ENCODE measurements at places on chromosomes 12 and 14.

- no peak for DNase-seq
These were observed 423.3 kb upstream of the GARIN6 start for GRCh38 chr12:99224237-99224636.

DNA sequence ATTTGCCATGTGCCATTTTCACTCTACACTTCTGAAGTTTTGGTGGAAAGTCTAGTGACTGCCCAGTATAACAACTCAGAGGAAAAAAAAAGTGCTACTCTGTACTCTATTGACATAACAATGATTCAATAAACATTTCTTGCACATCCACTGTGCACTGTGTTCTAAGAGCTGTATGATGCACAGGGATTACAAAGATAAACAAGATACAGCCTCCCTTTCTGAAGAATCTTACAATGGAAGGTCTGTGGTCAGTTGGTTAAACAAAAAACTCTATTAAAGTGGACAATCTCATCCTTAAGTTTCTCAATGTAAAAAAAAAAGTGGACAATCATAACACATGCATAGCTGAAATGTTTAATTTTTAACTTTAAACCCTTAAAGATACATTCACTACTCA is 105.7 kb upstream of the RASSF8 start:
- no peak for DNase-seq

DNA sequence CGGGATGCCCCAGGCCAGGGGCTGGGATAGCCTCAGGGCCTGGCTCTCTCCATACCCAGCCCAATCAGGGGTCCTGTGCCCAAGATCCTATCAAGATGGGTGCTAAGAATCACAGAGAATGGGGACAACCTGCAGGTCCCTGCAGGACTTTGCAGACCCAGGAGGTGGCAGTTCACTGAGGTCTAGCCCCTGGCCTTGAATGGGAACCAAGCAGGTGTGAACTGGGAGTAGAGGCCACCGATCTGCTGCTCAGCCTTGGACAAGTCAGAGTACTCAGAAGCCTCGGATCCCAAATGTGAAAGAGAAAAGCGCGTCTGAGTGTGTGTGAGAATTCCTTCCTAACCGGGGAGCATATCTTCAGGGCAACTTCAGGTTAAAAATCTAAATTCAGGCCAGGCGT is 76.2 kb downstream of the ARL6IP4 start:
- no peak for DNase-seq

GRCh38 chr12:6097411-6097810 is 27.1 kb downstream of the VWF start:
- no peak for DNase-seq

GRCh38 chr12:131076296-131076695 is 122.6 kb downstream of the ADGRD1 start:
- DNase-seq, result no peak

- no peak for DNase-seq
These were observed 91.5 kb upstream of the ZFP36L1 start for GRCh38 chr14:68884031-68885030.

DNA sequence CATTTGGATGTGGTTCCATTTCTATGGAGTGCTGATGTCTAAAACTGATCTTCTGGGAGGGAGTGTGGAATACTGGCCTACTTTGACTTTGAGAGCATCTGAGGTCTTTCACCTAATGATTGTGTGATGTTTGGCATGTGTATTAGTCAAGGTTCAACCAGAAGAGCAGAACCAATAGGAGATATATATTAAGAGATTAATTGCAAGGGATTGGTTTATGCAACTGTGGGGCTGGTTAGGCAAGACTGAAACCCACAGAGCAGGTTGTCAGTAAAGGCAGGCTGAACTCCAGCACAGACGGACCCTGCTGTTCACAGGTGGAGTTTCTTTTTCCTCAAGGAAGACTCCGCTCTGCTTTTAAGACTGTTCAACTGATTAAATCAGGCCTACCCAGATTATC is 11.6 kb downstream of the BMAL2 start:
- no peak for DNase-seq

DNA sequence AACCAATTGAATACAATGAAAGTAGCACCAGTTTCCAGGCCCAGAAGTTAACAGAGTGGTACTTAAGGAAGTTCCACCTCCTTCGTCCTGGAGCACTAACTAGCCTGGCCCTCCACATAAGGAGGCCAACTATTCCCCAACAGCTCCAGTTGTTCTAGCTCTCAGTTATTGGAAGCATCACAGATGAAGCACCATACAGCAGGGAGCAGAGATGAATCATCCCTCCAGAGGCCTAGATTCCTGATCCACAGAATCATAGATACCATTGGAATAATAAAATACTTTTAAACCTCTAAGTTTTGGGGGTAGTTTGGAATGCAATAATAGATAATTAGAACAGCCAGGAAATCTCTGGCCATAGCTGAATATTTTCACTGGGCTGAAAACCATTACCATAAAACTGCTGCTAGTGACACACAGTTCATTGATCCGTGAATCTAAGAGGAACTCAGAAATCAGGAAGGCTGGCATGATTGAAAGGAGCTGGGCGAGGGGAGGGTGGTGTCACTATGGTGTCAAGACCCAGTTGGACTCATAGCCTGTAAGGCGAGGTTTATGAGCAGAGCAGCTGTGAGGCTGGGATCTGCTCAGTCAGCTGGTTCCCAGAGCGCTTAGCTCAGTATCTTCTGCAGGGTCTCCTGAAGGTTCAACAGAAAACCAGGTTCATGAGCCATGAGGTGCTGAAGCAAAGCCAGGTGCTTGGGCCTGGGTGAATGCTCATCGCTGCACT is 371.4 kb upstream of the TMTC1 start:
- DNase-seq, result no peak

GRCh38 chr12:54390668-54391551 is 6.4 kb upstream of the ZNF385A start:
- DNase-seq, result no peak

GRCh38 chr12:41140117-41140516 is 48.0 kb upstream of the PDZRN4 start:
- no peak for DNase-seq

DNA sequence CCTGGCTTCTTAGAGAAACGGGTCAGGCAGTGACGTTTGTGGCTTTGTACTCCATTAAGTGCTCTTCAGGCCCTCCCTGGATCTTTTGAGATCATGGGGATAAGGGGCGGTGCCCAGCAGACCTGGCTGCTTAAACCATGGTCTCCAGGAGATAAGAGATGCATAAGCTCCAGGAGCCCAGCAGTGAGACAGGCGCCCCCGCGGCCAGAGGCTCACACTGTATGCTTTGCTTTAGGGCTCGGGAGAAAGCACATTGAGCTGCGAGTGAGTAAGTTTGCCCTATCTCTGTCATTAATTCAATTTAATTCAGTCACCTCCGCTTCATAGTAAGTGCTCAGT is 359.5 kb downstream of the CACNA1C start:
- no peak for DNase-seq

DNA sequence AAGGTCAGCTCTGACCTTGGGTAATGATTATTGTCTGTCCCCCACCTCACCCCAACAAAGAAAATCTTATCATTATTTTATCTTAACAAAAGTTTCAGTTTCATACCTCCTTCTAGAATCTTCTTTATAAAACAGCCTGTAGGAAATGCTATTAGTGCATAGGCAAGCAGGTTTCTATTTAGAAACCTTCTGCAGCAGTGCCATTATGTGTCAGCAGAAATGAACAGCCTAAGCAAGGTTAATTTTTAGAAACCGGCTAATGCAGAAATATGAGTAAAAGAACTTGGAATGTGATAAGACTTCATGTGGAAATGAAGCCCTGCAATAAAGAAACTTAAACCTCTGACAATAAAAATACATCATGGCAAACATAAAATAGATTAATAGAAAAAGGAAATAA is 814.4 kb downstream of the FSCB start:
- DNase-seq, result no peak

DNA sequence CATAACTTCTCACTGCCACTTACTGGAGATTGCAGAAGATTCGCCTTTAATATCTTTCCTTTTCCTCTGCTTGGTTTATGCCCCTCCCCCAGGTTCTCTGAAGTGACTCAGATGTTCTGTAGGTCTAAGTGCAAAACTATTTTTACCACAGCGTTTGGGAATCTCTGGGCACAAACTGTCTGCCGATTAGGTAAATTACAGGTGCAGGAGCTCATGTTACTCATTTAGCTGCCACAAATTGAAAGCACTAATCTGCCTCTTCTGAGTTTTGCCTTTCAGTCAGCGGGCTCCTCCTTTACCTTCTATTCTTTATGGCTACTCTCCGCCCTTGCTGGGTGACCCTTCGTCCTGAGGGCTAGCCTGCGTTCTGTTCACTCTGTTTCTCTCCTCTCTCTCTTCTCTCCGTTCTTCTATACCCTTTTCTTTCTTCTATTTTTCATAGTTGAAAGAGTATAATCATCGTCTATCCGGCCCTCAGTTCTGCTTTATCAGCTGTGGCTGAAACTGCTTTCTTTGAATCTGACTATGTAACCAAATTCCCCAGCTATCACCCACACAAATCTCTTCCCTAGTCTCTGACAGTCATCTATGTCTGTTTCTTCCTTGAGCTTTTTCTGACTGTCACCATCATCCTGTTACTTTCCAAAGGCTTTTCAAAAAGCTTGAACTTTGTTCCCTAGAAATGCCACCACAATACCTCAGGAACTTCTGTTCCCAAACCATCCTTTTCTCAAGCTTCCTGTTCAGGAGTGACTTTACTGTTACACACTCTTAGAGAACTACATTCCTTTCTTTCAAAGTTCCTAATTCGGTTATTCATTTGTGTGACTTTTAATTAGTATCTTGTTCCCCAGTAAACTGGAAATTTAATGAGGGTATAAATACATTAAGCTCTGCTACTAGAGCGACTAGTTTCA is 4.3 kb upstream of the MYF6 start:
- DNase-seq, result no peak

GRCh38 chr12:28770322-28770721 is 378.8 kb upstream of the FAR2 start:
- no peak for DNase-seq

- DNase-seq, result no peak
These were observed 150.3 kb downstream of the SMOC1 start for GRCh38 chr14:70029296-70030132.

All from right renal pelvis (tissue), 4 donors.